ENCODE measurements at places on chromosomes 12 and 14.

GRCh38 chr12:108805136-108805535 lies 52.2 kb downstream of the SSH1 start:
- no peak for DNase-seq

DNA sequence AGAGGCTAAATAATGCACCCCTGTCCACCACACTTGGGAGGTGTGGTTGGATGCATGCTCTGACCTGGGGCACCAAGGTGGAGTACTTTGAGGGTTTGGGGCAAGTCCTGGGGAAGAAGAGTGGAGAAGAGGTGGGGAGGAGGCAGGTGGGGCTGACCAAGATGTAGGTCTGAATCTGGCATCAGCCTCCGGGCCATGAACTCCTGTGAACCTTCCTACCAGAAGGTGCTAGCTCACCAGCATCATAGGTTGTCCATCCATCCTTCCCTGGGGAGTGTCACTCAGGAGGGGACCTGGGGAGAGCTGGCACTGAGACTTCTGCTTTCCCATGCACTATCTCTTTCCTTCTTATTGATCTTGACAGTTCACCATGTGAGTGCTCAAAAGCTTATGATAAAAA lies 13.6 kb upstream of the EMP1 start:
- no peak for DNase-seq

DNA sequence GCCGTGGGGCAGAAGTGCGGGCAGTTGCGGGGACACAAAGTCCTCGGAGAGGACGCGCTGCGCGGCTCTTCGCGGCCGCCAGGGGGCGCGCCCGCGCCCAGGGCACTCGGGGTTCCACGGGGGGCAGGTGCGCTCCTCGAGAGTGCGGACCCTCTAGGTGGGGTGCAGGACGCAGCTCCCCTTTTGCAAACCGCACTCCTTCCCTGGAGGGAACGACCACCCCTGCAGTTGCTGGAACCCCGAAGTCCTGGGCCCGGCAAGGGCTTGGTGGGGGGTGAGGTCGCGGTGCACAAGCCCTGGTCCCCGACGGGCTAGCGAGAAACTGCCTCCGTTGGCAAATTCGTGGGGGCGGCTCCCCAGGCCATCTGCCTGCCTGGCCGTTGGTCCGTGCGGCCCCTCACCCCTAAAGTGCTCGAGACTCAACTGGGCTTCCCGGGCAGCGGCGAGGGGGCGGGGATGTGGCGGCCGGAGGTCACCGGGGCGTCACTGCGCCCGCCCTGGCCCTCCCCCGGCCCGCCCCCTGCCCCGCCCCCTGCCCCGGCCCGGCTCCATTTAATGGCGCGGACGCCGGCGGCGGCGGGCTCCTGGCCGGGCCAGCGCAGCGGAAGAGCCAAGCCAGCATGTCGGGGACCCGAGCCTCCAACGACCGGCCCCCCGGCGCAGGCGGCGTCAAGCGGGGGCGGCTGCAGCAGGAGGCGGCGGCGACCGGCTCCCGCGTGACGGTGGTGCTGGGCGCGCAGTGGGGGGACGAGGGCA lies at the start of gene ADSS1:
Gene ADSS1, plus strand, starts transcription at position 579 of the 756 bp plus-strand sequence. Its CDS starts 42 bp downstream, at position 621.
- peak; percentile 49 for DNase-seq

GRCh38 chr12:96719660-96720362 lies 187.2 kb upstream of the NEDD1 start:
- no peak for DNase-seq

DNA sequence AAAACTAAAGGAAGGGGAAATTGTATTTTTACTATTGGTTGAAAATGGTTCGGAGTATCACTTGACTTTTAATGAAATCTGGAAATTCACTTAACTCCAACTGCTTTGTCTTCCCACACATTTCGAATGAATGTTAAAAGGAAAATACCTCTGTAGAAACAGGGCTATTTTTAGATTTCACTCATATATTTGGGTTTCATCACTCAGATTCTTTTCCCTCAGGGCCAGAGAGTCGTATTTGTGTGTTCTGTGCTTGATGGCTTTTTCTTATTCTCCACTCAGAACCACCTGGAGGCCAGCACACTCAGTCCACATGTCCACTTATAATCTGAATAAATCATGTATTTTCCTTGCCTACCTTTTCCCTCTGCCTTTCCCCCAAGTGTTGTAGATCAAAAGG lies 40.0 kb downstream of the DAAM1 start:
- DNase-seq, result no peak

- peak; percentile 83 for DNase-seq
Observed at GRCh38 chr12:52036587-52037171, 14.6 kb upstream of the NR4A1 start.

DNA sequence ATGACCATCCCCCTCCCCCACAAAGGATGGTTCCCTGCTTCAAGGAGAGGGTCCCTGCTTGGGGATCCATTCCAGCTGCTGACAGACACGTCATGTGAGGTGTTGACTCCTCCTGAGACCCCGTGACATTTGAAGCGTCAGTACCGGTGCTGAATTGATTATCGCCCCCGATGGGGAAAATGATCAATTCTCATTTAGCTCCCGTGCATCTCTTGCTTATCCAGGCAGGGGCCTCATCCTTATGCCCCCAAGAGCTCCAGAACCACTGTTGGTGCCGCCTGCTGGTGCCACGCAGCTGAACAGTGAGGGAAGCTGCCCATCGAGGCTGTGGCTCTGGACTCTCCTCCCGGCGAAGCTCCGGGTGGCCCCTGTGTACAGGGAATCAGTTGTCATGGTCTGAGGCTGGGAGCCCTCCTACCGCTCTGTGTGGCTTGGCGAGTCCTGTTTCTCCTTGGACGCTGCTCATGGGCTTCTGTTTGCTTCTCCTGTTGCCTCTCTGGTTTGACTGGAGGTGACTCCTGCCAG lies 4.6 kb downstream of the KIF26A start:
- no peak for DNase-seq

DNA sequence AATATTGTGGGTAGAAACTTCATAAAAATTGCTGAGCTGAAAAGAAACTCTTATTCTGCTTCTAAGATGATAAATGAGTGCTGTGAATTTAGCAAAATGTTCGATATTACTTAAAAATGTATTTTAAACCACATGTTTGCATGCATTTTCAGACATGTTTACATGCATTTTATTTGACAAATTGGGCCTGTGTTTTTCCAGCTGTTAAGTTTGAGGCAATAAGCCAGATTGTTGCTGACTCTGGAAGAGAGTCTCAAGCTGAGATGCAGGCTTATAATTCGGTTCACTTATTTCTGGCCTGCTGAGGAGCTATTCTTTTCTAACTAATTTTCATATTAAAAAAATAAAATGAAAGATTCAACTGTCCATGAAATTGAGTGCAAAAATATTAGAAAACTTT lies 110.1 kb downstream of the SYNE2 start:
- no peak for DNase-seq

DNA sequence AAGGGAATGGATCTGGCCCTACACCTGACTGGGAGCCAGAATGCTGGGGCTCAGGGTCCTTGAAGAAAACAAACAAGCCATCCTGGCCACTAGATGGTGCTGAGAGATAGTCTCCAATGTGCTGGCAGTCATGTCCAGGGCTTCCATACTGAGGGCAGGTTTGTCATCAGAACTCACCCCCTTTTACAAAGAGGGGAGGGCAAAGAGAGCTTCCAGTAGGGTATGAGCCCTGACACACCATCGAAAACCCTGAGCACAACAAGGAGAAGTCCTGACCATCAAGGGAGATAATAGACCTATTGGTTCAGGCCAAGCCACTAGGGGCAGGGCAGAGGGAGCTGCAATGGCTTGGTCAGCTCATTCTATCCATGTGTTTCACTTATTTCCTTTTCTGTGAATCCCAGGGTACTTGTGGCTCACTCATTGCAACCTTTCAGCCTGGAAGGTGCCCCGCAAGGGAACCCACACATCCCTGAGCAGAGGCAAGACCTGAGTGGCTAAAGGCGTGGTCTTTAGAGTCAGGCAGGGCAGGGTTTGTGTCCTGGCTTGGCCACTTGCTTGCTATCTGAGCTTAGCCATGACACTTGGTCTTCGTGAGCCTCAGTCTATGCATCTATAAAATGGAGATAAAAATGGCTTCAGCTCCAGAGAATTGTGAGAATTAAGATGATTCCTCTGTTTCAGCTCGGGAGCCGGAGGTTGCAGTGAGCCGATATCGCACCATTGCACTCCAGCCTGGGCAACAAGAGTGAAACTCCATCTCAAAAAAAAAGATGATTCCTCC lies 6.2 kb upstream of the PLEKHH1 start:
- peak; percentile 78 for DNase-seq

GRCh38 chr12:14772946-14773345 lies 30.3 kb downstream of the WBP11 start:
- no peak for DNase-seq

GRCh38 chr14:55332654-55333570 lies 61.7 kb downstream of the FBXO34 start:
- no peak for DNase-seq

DNA sequence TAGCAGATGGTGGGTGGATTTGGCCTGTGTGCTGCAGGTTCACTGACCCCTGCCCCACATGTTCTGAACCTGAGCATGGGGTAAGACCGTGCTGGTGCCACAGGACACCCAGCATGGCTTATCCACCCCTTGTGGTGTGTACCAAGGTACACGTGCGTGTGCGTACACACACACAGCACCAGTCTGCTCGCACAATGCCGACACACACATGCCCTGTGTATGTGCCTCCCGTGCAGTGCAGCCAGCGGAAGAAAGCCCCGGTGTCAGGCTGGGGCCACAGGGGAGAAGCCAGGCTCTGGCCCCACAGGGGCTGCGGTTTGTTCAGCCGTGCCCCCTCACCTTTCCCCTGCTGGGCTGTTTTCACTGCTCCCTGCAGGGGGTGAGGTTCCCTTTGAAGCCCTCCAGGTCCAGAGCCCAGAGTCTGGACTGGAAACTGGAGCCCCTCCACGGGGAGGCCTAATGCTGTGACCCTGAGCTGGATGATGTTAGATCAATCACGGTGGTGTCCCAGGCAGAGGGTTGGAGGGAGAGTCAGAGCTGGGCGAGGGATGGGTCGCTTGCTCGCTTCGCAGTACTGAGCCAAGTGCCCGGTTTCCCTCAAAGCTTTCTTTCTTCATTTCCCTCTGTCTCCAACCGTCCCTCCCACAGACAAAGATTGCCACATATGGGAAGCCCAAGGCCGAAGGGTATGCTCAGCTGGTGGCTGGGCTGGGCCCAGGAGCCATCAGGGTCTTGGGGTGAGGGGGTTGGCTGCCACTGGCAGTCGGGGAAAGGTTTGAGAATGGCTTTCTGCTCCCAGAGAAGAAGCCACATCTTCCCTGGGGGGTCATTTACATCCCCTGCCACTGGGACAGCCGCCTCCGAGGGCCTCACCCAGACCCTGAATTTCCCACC lies 6.2 kb downstream of the DTX1 start:
- peak; percentile 49 for DNase-seq

DNA sequence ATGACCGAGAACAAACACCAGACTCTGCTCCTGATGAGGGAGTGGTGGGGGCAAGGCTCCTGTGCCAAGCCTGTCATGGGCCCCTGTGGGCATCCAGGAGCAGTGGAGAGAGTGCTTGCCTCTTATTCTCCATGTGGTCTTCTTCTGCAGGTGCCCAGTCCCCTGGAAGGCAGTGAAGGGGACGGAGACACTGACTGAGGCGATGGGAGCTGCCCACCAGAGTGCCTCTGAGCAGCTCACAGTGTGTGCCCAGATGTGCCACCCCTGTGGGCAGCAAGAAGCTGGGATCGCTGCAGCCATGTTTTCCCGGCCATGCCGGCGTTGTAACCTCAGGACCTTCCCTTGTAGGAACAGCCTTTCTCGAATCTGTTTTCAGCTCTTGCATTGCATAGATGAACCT lies 6.4 kb upstream of the EP400 start:
- no peak for DNase-seq

GRCh38 chr14:50028458-50028857 lies 87.9 kb downstream of the VCPKMT start:
- DNase-seq, result no peak

DNA sequence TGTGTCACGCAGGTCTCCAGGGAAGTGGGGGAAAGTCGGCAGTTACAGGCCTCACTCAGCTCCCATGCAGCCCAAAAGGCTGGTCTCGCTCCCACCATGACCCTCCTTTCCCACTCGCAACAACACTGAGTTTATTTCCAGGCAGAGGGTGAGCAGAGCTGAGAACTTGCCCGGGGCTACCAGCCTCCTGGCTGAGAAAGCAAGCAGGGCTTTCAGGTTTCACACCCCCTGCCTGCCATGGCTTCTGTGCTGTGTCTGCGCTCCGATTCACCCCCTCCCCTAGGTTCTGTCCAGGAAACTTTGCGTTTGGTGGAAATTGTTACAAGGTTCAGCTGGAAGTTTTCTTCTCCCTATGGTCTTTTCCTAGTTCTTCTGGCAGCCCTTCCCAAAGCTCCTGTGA lies 17.1 kb downstream of the OR10G2 start:
- no peak for DNase-seq

- DNase-seq, result no peak
Observed at GRCh38 chr12:87513536-87514280, 515.5 kb downstream of the C12orf50 start.

All from NCI-H82 (cell line).